ENCODE measurements at places on chromosomes 1 and 21.

- DNase-seq, result no peak
These were observed 936.7 kb upstream of the TMPRSS15 start for GRCh38 chr21:19340303-19340702.

GRCh38 chr1:233256191-233256590 lies 39.3 kb downstream of the PCNX2 start:
- no peak for DNase-seq

- no peak for DNase-seq
These were observed 122.5 kb downstream of the ATG4C start for GRCh38 chr1:62906428-62906886.

- no peak for DNase-seq
These were observed 1.4 kb downstream of the KRTAP10-7 start for GRCh38 chr21:44601596-44602462.

DNA sequence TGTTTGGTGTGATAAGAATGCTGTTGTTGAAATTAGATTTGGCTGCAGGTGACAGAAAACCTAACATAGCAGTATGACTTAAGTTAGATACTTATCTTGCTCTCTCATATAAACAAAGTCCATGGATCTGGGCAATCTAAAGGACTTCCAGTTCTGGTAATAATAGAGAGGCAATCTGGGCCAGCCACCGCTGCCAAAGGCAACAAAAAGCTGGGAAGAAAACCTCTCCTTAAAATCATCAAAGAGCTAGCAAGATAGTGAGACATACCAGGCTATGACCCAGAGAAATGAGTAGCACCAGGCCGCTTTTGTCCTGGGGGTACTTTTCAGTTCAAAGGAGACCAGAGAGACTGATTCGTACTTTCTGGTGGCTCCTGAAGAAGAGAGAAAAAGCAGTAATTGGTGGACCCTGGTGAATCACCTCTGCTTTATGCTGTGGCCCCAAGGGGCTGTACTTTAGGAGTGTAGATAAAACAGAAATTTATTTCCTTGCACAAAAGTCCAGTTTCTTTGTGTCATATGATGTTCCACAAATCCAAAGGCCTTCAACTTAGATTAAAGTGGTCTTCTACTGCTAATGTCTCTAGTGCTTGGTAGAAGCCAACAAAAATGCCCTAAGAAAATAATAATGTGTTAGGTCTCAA lies 125.4 kb downstream of the TBX19 start:
- DNase-seq, result peak; percentile 3

DNA sequence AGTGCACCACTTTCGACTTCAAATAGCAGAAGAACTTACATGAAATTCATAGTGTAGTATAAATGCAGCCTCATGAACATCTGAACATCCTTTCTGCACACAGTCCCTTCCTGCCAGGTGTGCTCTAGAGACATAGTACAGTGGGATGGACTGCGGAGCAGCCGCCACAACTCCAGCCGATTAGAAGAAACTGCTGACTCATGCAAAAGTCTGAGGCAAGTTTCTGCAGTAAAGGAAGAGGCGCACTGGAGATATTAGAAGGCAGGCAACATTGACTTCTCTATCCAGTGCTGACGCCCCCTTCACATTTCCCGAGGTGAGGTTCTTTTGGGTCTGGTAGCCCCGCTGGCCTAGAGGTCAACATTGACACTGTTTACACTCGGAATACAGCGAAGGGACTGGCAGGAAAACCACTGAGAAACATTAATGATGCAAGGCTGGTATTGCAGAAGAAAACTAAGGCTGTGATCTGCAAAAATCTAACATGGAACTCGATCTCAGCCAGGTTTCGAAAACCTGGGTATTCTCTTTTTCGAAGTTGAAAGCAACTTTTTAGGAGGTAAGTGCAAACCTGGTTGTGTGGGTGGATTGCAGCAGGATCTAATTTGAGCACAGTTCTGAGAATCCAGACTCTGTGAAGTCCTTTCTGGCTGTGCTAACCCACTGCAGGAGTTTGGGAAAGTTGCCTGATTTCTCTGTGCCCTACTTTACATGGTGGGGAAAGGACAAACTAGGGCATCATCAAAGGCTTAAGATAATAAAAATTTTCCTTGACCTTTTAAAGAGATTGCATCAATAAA lies 90.7 kb downstream of the CDC7 start:
- peak; percentile 24 for DNase-seq

DNA sequence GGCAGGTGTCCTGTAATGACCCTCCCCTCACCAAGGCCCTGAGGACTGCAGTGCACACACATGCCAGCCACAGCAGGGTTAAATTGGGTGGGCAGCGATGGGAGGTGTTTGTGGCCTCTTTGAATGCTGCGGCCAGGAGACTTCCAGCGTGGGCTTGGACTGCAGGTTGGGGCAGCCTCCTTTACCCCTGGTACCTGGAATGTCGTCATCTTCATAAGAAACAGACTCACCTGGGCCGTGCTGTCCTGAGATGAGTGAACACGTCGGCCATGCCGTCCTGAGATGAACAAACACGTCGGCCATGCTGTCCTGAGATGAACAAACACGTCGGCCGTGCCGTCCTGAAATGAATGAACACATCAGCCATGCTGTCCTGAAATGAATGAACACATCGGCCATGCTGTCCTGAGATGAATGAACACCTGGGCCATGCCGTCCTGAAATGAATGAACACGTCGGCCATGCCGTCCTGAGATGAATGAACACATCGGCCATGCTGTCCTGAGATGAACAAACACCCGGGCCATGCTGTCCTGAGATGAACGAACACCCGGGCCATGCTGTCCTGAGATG lies 50.1 kb upstream of the COL6A1 start:
- DNase-seq, result no peak

GRCh38 chr1:153831026-153831425 lies 55.8 kb downstream of the SLC27A3 start:
- DNase-seq, result no peak

GRCh38 chr1:234069760-234070159 lies 165.3 kb downstream of the SLC35F3 start:
- no peak for DNase-seq

DNA sequence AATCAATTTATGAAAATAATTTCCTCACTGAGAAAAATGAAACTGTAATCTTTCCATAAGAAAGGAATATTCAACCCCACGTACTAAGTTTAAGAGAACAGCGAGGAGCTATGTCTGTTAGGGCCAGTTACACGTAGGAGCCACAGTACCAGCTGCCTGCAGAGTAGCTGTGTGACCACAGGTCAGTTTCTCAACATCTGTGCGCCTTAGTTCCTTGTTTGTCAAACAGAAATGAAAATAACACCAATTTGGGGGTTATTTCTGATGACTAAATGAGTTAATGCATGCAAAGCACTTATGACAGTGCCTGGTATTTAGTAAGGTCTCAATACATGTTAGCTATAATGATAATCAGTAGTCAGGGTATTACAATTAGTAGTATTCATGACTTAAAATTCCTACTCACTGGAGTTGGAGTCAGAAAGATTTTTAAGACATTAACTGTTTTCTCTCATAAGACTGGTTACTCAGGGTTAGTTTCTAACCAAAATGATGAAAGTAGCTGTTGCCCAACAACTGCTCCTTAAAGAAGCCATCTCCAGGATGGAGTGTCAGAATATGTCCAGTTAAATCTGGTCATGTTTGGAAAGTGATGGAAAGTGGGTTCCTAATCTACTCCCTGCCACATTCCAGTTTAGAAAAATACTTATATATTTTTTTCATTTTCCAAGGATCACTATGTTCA lies 85.8 kb upstream of the ZNF648 start:
- DNase-seq, result no peak
